M059J (cell line): ENCODE measurements at places on chromosomes 2 and 18. TPM values are rescaled to one million over a fixed set of nuclear protein-coding genes. Genes with fewer than 3 reads are reported as not detected.
A peak's percentile ranks its signal among the peaks of the same experiment; 100 is the strongest.

- DNase-seq: no peak
Observed at GRCh38 chr2:44181648-44182047, 13.0 kb downstream of the PPM1B start.

DNA sequence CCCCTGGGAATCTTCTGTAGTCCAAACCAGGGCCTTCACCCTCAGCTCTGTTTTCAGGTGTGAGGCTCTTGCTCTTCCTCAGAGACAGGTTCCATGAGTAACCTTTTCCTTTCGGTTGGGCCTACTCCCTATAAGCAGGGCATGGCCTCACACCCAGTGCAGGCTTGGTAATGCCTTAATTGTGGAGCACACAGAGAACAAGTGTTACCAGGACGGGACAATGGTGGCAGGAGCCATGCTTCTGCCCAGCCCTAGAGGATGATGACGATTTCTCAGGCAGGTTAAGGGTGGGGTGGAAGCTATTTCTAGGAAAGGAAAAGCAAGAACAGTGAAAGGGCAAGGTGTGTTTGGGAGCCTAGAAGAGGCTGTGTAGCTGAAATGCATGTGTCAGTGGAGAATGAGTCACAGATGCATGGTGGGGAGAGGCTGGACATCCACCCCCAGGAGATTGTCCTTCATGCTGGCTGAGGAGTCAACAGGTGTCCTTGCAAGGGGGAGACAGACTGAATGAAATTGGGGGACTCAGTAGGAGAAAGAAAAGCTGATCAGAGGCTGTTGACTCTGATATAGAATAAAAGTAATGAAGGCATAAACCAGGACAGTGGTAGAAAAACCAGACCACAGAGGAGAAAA, 22.0 kb upstream of the SERPINB12 start:
- no peak for DNase-seq

DNA sequence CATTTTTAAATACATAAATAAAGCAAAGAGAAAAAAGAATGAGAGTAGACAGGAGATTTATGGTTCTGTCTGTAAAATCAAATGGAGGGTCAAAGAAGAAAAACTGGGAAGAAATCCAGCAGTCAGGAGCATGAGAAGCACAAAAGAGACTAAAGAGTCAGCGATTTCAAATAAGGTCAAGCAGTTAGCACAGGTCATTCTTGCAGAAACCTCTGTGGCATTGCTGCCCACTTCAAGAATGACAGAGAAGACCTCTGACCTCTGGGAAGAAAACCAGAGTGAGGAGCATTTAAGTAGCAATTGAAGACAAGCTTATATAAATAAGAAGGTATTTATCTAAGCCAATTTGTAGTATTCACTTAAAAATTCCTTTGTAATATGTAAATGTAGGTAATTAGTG, 172.0 kb upstream of the SPOPL start:
- DNase-seq: peak; percentile 69

DNA sequence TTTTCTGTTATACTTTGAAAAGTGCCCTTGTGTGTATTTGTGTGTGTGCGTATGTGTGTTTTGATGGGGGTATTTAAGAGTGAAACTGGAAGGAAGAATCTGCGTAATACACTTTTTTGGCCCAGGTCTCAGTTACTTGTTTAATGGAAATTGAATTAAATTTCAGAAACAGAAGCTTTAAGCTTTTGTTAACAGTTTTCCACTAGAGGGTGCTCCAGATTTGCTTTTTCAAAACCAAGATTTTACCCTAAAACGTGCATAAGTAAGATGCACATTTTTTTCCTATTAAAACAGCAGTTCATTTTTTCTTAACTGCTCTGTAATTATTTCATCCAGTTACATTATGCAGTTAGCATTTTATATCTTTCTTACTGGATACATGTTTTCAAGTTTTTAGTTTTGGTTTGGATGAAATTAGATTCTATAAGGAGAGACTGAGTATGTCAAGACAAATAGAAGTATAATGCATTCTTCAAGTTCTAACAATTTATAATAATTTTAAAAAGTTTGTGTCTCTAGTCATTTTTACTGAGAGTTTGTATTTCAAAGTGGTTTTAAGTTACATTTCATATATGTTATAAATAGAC, 97.2 kb downstream of the PIK3C3 start:
- peak; percentile 17 for DNase-seq

DNA sequence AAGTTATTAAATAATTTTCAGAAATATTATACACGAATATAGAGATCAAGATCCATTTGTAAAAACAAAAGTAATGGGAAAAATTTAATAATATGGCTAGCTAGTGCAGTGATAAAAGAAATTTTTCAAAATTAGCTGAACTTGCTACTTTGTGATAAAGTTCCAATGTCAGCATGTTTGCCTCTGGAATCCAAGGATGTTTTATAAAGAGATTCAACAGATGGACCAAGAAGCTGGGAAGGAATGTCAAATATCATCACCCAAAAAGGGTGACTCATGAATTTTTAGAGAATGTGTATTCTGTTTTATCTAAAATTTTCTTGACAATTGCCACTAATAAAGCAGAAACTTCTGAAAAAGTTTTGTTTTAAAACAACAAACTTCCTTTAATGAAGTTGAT, 95.3 kb downstream of the FSIP2 start:
- no peak for DNase-seq

- no peak for DNase-seq
Observed at GRCh38 chr2:146853741-146854444, 990.9 kb upstream of the ACVR2A start.

- no peak for DNase-seq
Observed at GRCh38 chr2:29619689-29620088, 301.7 kb downstream of the ALK start.

DNA sequence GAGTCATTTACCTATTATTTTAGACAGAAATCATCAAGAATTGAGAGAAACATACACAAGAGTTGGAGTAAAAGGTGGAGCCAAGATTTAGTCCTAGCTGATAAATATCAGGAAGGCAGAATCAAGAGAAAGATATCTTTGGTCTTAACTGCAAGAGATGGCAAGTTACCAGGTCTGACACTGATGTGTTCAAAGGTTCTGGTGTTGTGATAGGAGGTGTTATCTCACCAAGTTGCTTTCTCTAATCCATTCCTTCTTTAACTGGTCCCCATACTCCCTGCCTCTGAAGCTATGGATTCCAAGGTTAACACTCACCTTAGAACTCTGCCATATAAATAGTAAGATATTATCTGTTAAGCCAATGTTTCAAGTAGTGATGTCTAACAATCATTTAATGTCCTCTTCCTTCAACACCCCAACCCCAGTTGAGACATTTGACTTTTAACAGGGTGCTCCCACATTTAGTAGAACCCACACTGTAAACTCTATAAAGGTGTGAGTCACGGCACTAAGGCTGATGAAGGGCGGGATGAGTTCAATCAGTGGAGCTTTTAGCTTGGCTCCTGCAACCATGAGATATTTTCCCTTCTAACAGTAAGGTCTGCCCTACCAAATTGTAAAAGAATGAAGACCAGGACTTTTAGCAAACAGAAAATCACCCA, 333.7 kb downstream of the RND3 start:
- DNase-seq: no peak

GRCh38 chr2:74391580-74392448, 11.7 kb upstream of the DCTN1 start:
- DNase-seq: peak; percentile 77

- DNase-seq: no peak
Observed at GRCh38 chr2:160696087-160696452, 202.5 kb upstream of the RBMS1 start.

GRCh38 chr18:48804856-48805610, 145.7 kb downstream of the SMAD7 start:
- no peak for DNase-seq

SCN2A gene
- total RNA-seq: 0.12 and 0.44 TPM in 2 replicates

RBM43 gene
- total RNA-seq: 1.3 and 3.2 TPM in 2 replicates

XIRP2 gene
- total RNA-seq: 0.02 TPM in 1 of 2 replicates, not detected in the other

GPR75 gene
- total RNA-seq: 1.0 and 2.7 TPM in 2 replicates

ANKRD44 gene
- total RNA-seq: 6.0 and 10.3 TPM in 2 replicates

AQP12A gene
- not detected in 2 replicates for total RNA-seq
